ENCODE measurements at places on chromosomes 2 and 18.
A peak's percentile ranks its signal among the peaks of the same experiment; 100 is the strongest.

DNA sequence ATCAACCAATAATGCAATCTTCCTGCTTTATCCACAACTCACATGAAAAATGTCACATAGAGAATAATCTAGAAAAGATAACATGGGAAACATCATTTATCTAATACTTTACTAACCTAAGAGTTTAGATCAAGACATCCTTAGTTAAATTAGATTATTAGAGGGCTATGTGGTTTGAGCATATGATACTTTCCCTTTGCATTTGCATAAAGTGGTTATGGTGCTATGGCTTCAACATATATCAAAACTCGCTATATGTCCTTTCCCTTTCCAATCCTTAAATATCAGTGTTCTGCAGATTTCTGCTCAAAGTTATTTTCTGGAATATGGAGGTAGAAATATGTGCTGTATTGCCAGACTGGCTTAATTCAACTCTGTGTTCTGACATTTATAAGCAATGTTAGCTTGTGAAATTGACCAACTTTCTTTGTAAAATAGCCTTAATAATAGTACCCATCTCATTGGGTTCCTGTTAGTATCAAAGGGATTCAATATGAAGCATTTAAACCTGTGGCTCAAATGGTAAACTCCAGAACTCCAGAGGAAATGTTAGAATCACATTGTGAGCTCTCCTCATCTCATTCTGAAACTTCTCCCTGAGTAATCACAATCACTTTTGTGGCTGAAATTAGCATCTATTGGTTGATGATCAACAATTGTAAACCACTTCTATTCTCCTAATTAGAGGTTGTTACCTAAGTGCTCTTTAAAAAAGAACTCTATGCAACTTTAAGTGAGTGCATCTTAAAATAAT is 1089.9 kb upstream of the SLC39A10 start:
- no peak for DNase-seq

- no peak for DNase-seq
Observed at GRCh38 chr2:101355401-101356054, 31.8 kb downstream of the CREG2 start.

DNA sequence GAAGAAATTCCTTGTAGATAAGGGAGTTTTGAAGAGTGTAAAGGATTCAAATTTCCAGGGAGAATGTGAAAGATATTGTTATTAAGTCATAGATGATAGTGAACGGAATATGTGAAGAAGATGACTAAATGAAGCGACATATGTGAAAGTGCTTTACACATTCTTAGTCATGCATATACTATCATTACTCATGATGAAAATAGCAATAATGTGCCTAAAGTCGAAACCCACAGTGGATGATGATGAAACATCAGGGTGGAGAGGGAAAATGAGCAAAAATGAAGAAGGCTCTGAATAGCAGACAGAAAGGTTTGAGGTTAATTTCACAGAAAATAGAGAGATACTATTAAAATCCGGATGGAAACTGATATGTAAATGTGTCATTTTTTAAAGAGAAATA is 1237.1 kb downstream of the LRP1B start:
- no peak for DNase-seq

GRCh38 chr18:9790261-9790660 is 82.2 kb downstream of the RAB31 start:
- DNase-seq: no peak

GRCh38 chr18:62857263-62857976 is 142.1 kb downstream of the PHLPP1 start:
- DNase-seq: no peak

DNA sequence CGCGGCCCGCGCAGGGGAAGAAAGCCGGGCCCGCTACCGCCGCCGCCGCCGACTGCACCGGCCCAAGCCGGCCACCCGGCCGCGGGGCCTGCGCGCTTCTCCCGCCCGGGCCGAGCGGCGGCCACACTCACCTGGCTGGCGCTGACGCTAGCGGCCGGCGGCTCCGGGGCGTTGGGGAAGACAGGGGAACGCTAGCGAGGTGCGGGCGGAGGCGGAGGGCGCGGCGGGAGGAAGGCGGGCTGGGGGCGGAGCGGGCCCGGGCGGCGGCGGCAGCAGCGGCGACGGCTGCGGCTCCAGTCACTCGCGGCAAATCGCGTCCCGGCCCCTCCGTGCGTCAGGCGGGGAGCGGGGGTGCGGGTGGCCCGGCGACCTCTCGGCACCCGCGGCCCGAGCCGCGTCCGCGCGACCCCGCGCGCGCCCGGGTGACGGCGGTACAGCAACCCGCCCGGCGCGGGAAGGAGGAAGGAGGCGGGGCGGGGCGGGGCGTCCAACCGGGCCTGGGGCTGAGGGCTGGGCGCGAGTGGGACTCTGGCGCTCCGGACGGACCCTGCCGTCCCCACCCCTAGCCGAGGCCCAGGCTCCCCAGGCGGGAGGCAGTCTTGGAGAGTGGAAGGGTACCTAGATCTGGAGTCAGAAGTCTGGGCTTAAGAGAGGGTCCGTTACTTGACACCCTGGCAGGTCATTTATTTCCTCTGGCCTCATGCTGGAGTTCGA is at the start of gene SESTD1:
Gene SESTD1 (minus strand): TSS at position 465 of the 714 bp plus-strand sequence. CDS start 72,991 bp downstream, outside the sequence.
- no peak for DNase-seq

GRCh38 chr2:202577250-202578183 is 57.3 kb upstream of the FAM117B start:
- DNase-seq: peak; percentile 81

- DNase-seq: no peak
Observed at GRCh38 chr2:216142540-216142939, 33.4 kb downstream of the XRCC5 start.

DNA sequence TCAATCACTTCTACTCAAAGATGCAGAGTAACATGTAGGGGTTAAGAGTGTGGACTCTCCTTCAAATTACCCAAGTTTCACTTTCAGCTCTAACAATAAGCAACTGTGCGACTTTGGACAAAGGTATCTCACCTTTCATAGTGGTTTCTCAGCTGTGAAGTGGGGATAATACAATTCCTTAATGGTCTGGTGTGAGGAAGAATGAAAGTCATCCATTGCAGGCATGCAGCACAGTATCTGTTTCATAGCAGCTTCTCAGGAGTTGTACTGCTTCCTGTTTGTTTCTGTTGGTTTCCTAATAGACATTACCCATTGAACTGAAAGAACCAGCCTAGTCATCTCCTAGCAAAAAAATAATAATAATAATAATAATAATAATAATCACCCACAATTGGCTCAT is 74.4 kb downstream of the DDX18 start:
- no peak for DNase-seq

DNA sequence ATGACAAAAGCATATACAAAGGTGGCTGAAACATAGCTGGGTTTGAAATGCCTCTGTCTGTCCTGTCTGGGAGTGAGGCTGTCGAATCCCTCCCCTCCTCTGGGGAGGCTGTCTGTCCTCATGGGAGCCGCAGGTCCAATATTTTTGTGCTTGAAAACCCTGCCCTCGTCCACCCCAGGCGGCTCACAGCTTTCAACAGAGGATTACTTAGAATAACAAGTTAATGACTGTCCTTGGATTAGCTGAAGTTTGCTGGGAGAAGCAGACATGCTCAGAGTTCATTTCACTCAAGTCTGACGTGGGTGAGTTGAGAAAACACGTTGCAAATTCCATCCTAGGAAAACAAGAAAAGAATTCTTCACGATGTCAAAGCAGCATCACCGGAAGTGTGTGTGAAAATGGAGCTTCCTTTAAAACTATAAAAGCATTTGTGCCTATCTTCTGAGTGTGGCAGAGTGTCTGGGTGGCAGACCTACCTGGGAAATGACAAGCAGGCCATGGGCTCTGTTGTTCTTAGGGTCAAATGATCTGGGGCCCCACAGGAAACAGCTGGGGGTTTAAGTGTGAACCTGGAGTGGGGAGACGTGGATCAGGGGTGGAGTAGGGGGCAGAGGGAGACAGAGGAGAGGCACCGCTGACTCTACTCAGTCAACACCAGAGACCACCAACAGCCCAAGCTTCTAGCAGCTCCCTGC is 77.1 kb downstream of the DDX1 start:
- no peak for DNase-seq

- DNase-seq: no peak
Observed at GRCh38 chr2:124025171-124025580, at the start of gene CNTNAP5. Gene CNTNAP5, plus strand, starts transcription at chr2:124025287. Its CDS starts 364 bp downstream, at chr2:124025651.

DNA sequence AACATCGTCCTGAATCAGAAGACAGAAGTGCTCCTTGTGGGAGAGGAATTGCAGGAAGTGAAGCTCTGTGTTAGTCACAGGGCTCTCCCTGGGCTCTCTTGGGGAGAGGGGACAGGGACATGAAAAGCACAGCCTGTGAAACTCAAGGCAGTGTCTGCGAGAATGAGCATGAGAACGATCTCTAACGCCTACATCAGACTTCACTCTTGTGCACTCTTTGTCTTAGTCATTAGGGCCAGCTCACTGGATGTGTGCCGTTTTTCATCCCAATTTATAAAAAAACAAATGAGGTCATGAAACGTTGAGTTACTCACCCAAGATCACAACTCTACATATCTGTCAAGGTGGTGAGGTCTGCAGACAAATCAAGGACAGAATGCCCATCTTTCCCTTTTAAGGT is 27.0 kb upstream of the TWIST2 start:
- no peak for DNase-seq

DNA sequence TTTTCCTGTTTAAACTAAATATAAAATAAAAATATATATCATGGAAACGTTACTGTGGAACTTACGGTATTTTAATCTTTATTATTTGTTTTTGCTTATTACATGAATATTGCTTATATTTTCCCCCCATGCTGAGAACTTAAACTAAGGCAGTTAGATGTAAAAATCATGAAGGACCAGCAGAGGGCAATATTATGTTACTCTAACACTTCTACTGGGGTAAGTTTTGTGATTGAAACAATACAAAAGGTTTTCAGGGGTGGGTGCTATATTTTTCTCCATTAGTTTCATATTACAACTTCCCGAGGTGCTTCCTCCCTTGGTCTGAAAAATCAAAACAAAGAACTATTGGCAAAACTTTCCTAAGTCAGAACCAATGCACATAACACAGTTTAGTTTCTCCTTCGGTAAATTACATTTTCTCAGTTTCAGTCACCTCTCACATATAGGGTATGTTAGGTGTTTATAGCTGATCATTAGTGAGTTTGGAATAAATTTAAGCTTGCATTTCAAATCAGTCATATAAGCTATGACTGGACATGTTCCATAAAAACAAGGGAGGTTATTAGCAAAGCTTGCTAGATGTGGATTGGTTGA is 54.8 kb downstream of the ZNF407 start:
- no peak for DNase-seq

GRCh38 chr2:47089083-47089464 is 66.0 kb downstream of the STPG4 start:
- no peak for DNase-seq

DNA sequence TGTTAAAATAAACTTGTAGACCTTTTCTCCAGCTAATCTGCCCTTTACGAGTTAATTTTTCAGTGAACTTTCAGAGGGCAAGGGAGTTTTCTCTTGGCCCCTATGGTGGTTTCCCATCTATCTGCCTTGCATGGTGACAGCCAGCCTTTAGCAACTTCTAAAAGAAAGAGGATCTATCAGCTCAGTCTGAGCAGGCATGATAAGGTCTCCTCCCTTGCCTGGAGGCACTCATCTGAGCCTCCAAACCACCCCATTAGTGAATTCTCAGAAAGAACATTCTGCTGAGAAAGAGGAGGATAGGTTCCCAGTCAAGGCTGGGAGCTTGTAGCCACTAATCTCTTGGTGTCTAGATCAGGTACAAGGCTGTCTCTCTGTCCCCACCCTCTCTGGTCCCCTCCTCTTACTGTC is 10.7 kb upstream of the GYPC start:
- no peak for DNase-seq

- no peak for DNase-seq
Observed at GRCh38 chr2:237287872-237288271, 126.1 kb downstream of the COL6A3 start.

DNA sequence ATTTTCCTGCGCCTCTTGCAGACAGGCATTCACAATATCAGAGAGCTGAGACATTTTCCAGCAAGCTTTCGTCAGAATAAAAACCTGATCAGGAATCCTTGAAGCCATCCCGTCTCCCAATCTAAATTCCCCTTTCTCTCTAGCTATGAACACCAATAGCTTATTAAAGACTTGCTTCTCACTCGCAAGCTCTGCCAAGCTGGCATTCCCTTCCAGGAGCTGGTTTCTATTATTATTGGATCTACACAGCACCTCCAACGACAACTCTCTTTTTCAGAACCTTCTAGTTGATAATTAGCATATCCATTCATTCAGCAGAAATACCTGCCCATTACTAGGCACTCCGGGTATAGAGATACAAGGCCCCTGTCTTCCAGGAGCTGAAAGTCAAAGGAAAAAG is 350.3 kb downstream of the MTX2 start:
- DNase-seq: no peak

DNA sequence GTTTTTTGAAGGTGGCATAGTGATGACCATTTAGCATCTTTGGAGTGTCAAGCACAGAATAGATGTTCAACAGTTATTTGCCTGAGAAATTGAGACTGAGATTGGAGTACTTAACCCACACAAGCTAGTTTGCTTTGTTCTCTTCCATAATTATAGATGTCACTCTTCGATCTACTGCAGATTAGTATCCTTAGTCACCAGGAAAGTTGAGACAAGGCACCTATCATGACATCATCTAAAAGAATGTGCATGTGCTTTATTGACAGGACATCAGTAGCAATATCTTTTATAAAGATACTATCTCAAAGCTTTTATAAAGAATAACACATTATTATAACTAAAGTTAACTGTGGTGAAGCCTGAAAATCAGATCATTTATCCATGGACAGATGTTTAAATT is 6.4 kb downstream of the VRK2 start:
- no peak for DNase-seq

DNA sequence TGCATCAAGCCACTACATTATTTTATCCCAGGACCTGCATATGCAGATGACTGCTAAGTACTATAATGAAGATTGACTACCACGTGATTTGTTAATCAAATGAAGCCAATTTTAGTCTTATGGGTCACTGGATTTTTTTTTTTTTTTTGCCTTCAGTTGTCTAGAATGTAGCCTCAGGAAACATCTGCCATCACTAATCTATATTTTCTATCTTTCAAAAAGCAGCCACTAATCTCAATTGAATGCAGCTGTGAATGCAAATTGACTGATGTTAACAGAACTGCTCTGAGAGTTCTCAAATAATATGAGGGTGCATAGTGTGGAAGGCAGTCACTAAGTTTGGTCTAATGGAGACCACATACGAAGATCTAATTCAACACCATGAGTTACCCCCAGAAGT is 106.3 kb downstream of the ABCA12 start:
- no peak for DNase-seq

GRCh38 chr2:113135317-113135716 is 7.9 kb downstream of the IL1RN start:
- DNase-seq: no peak

- peak; percentile 75 for DNase-seq
Observed at GRCh38 chr2:223113161-223113560, 61.2 kb downstream of the KCNE4 start.

GRCh38 chr2:159539701-159540100 is 76.6 kb downstream of the BAZ2B start:
- no peak for DNase-seq

DNA sequence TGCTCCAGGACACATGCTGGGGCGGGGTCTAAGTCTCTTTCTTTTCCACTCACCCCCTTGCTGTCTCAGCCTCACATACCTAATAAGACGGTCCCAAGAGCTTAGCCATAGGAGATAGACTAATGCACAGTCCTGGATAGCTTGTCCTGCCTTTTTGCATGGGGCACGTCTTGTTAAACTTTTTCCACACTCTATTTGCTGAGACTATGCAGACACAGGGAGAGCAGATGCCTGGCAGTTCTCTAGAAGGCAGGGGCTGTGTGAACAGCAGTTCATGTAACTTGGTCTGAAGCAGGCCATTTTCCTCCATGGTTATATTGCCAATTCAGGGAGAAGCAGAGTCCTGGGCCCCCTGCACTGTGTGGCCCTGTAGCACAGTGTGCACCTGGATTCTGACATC is 142.1 kb downstream of the SEPTIN10 start:
- no peak for DNase-seq
